AG04449 (cell line): ENCODE measurements at places on chromosomes 6 and 20.

GRCh38 chr6:145761584-145761983, 26.3 kb upstream of the EPM2A start:
- no peak for DNase-seq

GRCh38 chr20:61353261-61354000, 101.4 kb downstream of the CDH4 start:
- DNase-seq: no peak

DNA sequence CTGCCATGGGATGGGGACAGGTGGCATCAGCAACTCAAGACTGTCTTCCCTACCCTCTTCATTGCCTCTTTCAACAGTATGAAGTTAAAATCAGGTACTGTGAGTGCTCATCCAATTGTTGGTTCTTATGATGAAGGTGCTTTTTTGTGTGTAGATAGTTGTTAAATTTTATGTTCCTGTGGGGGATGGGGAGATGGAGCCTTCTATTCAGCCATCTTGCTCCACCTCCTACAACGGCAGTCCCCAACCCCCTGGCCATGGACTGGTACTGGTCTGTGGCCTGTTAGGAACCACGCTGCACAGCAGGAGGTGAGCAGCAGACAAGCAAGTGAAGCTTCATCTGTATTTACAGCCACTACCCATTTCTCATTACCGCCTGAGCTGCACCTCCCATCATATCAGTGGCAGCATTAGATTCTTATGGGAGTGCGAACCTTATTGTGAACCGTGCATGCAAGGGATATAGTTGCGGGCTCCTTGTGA, 47.8 kb upstream of the TOP1 start:
- no peak for DNase-seq

DNA sequence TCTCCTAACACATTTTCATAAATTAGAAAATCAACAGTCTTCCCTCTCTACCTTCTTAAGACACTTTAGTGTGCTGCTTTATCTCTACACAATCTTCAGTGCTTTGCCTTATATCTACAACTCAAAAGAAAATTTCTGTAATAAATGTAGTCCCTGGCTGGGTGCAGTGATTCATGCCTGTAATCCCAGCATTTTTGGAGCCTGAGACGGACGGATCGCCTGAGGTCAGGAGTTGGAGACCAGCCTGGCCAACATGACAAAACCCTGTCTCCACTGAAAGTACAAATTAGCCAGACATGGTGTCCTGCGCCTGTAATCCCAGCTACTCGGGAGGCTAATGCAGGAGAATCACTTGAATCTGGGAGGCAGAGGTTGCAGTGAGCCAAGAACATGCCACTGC, 9.7 kb upstream of the EDN1 start:
- no peak for DNase-seq

GRCh38 chr6:41186031-41186562, 14.9 kb downstream of the TREML2 start:
- DNase-seq: no peak

GRCh38 chr6:151252634-151253033, 12.9 kb downstream of the AKAP12 start:
- no peak for DNase-seq

DNA sequence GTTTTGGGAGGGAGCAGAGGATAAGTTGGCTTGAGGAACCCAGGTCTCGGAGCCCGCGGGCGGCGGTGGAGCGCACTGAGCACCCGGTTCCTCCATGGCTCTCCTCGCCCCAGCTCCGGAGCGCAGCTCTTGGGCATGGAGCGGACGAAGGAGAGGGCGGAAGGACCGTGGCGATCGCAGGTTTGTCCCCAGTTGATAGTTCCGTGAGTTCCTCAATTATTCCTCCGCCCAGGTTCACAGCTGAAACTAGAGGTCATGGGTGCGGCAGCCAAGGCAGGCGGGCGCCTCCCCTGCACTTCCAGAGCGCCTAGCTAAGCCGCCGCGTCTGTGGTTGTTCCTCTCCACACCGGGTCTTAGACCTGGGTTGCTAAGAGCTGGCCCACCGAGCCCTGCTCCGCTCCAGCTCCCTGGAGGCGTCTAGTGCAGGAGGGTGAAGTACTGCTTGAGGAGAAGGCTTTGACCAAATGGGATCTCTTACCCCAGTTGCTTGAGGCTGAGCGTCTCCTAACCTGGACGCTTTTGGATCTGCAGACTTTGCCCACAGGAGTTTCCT, at the start of gene HTR1B:
HTR1B (minus strand) TSS at position 184 of the 553 bp plus-strand sequence; CDS start at position 96, 88 bp downstream.
- DNase-seq: no peak

DNA sequence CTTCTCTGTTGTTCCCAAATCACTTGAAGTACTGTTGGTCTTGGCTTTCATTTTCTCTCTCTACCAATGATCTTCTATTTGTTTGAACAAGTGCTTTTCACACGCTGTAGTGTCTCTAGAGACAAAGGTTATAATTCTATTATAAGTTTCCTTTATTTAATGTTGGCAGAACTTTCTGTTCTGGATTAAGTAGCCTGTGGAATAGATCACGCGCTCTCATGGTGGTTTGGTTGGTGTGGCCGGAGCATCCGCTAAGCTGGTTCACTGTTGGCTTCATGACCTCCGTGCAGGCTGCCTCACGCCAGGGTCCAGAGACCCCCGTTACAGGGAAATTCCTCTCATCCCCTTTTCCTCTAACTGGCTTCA, 30.9 kb upstream of the KIF25 start:
- DNase-seq: no peak

- DNase-seq: no peak
Observed at GRCh38 chr6:159935065-159935464, 33.8 kb upstream of the IGF2R start.

DNA sequence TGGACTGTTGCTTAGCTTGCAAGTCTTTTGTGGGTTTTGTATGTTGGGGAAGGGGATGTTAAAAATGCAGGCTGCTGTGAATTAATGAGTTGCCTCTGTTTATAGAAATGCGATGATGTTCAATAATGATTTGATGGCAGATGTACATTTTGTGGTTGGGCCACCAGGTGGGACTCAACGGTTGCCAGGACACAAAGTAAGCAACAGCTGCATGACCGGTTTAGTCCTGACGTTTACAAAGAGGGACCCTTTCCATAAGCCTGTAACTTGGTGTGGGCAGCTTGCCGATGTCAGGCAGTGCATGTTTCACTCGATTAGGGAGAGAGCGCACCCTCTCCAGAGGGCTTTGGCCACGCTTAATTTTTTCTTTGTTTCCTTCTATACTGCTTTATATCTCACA, 1.3 kb downstream of the BTBD3 start:
- no peak for DNase-seq

GRCh38 chr6:3386374-3386857, 70.4 kb downstream of the SLC22A23 start:
- DNase-seq: no peak

DNA sequence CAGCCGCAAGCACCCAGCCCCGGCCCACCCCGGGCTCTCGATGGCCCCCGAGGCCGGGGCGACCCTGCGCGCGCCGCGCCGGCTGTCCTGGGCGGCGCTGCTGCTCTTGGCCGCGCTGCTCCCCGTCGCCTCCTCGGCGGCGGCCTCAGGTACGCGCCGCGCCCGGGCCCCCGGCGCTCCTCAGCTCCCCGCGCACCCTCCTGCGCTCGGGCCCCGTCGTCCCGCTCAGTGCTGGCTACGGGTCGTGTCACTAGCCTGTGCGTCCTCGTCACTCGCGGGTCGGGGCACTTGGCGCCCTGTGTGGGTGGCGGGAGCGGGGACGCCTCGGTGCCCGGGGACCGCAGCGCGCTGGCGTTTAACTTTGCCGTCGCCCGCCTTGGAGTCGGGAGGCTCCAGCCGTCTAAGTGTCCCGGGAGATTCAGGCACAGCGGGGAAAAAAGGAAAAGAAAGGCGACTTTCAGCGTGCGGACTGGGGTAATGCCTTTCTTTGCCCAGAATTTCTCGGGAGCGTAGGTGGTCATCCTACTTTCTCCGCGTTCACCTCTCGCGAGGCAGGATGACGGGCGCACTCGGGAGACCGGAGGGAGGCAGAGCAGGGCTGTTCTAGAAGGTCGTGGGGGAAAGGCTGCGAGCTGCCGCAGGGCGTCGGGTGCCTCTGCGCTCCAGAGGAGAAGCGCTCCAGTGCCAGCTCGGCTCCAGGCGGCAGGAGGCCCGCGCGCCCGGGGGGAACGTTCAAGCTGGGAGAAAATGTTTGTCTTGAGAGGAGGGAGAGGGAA, 545 bp downstream of the FNDC1 start:
- DNase-seq: no peak

DNA sequence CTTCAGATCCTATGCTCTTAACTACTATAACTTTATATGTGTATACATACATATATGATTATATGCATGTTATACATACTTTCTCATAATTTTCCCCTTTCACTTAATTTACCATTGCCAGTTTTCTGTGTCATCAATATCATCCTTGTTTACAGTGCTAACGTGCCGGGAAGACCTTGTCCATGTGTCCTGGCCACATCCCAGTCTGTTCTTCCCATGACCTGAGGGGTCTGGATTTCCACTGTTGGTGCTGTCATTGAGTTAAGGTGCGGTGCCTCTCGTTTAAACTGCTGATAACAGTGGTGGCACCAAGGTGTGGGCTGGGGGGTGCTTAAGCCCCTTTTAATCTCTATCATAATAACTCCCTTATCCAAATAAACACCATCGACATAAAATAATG, 8.5 kb upstream of the SDCBP2 start:
- no peak for DNase-seq

- no peak for DNase-seq
Observed at GRCh38 chr6:47241742-47242482, 67.8 kb downstream of the TNFRSF21 start.

GRCh38 chr6:69881322-69882151, 15.2 kb downstream of the COL19A1 start:
- no peak for DNase-seq

DNA sequence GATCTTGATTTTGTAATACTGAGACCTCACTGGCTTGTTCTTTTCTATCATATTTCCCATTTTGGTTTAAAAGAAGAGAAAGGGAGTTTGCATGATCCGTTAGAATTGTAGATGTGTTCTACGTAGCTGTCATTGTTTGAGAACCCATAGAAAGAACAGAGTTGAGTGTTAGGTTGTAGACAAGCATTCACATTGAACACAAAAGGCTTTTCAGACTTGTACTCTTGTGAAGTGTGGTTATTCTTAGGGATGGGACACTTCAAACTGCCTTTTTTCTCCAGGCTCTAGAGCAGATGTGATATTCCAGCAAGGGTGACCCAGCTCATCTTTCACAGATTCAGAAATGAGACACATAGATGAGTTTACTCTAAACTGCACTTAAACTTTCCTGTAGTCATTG, 19.9 kb downstream of the FOXO3 start:
- no peak for DNase-seq

- DNase-seq: no peak
Observed at GRCh38 chr20:36468149-36469000, 72.9 kb upstream of the MYL9 start.

- no peak for DNase-seq
Observed at GRCh38 chr6:4281341-4282293, 146.2 kb upstream of the ECI2 start.

- DNase-seq: no peak
Observed at GRCh38 chr6:136720045-136720770, 72.1 kb downstream of the MAP3K5 start.

DNA sequence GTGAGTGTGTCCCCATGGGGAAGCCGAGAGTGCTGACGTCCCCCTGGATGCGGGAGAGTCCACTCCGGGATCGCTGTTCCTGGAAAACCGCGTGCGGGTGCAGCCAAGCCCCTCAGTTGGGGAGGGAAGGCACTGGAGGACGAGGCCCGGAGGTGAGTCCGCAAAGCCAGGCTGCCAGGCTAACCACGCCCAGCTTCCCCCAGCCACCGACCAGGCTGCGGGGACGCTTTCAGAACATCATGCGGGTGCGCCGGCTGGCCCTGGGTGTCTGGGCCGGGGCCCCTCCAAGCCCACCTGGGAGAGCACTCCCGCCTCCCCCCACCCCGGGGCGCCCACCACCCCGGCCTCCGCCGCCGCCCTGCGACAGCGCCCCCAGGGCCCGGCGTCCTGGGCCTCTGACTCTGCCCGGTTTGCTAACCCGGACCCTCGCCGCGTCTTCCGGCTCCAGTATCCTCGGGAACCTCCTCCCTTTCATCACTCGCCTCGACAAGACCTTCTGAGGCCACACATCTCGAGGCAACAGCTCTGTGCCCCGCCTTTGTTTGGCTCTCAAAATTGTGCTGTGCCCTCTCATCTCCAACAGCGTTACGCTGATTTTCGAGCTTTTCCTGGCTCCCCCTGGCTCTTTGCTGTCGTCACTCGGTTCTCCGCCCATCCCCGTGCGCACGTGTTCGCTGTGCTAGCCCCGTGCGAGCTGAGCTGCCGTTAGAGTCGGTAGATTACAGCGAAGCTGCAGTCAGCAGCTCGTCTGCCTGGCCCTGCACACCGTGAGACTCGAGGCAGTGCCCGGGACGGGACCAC, 47.1 kb upstream of the ENTPD6 start:
- DNase-seq: no peak

DNA sequence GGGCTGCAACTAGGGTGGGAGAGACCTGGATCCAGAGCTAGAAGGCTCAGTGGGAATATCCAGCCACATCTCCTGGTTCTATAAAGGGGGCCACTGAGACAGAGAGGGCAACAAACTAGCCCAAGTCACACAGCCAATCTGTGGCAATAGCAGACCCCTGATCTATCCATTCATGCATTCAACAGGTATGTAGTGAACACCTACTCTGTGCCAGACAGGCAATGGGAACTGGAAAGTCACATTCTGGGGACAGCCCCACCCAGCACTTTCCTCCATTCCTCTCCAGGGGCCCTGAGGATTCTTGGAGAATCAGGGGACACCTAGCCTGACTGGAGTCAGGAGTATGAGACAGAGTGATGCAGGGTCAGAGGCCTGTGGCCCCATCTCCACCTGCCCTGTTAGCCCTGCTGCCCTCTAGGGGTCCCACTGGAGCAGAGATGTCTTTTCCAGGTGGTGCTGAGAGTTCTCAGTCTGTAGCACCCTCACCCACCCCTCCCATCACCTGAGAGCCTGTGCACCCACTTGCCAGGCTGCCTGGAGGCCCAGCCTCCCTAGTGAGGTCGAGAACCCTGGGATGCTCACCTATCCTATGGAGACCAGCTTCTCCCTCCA, 13.6 kb downstream of the BPIFA2 start:
- no peak for DNase-seq

- DNase-seq: no peak
Observed at GRCh38 chr6:34182751-34183531, 37.1 kb upstream of the GRM4 start.

DNA sequence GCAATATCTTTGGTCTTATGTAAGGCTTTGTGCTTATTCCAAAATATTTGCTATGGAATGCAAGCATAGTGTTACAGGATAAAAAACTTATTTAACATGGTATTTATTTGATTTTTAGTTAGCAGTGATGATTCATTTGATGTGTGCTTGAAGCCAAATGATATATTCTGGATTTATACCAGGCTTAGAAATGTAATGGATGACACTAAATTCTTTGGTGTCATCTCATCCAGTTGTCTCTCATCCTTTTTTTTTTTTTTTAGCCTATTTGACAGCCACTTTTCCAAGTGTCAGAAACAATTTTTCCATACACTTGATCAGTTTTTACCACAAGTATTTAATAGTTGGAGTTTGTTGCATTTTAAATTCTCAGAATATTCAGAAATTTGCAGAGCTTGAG, 515.3 kb downstream of the CDKAL1 start:
- no peak for DNase-seq

GRCh38 chr6:86203044-86203443, 560.4 kb upstream of the SYNCRIP start:
- no peak for DNase-seq

GRCh38 chr6:18022398-18023231, 35.2 kb upstream of the KIF13A start:
- DNase-seq: peak; percentile 33
